ENCODE measurements at places on chromosomes 5 and 9. TPM values are rescaled to one million over a fixed set of nuclear protein-coding genes. Genes with fewer than 3 reads are reported as not detected.

Gene LPAR1
- 9.6 TPM for polyA plus RNA-seq

Gene LCN2
- 0.62 TPM for polyA plus RNA-seq

GRCh38 chr5:159331093-159331973 is 1.0 kb upstream of the IL12B start:
- H3K27me3 ChIP-seq: peaks cover 33% of the 10 kb centered on the region
- H3K36me3 ChIP-seq: no peaks in the 10 kb centered on the region
- H3K4me3 ChIP-seq: peak overlapping the region; percentile 54

- peaks cover 18% of the 10 kb centered on the region for H3K4me1 ChIP-seq
- no peak overlapping the region for H3K4me3 ChIP-seq
- no peaks in the 10 kb centered on the region for H3K27me3 ChIP-seq
- H3K27ac ChIP-seq: no peak overlapping the region
Measured at GRCh38 chr5:95557841-95558240, 2.9 kb downstream of the ARSK start.

GRCh38 chr9:124332361-124333202 is 74.8 kb downstream of the NEK6 start:
- no peaks in the 10 kb centered on the region for H3K4me1 ChIP-seq
- no peaks in the 10 kb centered on the region for H3K36me3 ChIP-seq
- no peak for DNase-seq

DNA sequence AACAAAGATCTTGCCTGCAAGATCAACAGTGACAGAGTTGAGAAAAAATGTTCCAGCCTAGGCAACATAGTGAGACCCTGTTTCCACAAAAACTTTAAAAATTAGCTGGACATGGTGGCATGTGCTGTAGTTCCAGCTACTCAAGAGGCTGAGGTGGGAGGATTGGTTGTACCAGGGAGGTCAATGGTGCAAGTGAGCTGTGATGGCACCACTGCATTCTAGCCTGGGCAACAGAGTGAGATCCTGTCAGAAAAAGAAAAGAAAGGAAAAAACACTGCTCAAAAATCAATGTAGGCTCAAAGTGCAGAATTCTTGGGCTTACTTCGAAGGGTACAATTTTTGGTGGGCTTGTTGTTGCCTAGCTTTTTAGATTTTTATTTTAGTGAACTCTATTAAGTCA is 145.4 kb downstream of the PLPPR1 start:
- no peaks in the 10 kb centered on the region for H3K36me3 ChIP-seq
- no peak overlapping the region for H3K27ac ChIP-seq
- H3K4me3 ChIP-seq: no peak overlapping the region
- DNase-seq: no peak
- no peaks in the 10 kb centered on the region for H3K4me1 ChIP-seq

Gene INSL6
- not detected for polyA plus RNA-seq

Measured in heart right ventricle (tissue), 16 donors.